ENCODE measurements at places on chromosomes 5 and 9.

DNA sequence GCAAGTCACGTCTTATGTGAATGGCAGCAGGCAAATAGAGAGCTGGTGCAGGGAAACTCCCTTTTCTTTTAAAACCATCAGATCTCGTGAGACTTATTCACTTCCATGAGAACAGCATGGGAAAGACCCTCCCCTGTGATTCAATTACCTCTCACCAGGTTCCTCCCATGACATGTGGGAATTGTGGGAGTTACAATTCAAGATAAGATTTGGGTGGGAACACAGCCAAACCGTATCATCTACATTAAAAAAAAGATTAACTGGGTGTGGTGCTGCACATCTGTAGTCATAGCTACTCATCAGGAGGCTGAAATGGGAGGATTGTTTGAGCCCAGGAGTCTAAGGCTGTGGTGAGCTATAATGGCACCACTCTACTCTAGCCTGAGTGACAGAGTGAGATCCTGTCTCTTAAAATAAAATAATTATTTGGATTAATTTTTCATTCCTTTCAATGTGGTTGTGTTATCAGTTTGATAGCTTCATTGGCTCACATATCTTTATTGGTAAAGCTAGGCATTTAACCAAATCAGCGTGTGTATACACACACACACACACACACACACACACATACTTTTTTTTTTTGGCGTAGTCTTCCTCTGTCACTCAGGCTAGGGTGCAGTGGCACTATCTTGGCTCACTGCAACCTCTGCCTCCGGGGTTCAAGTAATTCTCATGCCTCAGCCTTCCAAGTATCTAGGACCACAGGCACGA, 21.8 kb downstream of the DENND4C start:
- peak; percentile 38 for DNase-seq

DNA sequence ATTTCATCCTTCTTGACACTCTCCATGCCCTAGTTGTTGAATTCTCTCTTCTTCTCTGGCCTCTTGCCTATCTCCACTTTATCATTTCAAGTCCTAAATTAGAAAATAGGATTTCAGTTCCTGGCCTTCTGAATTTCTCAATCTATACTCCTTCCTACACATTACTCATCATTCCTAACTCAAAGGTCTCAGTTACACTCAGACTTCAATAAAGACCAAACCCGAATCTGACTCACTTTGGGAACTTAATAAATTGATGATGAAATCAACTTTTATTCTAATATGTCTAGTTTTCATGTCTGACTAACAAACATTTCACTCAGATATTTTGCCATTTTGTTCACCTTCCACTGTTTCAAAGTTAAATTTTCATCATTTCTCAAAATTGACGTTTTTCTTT, 113.6 kb upstream of the TSLP start:
- DNase-seq, result no peak

DNA sequence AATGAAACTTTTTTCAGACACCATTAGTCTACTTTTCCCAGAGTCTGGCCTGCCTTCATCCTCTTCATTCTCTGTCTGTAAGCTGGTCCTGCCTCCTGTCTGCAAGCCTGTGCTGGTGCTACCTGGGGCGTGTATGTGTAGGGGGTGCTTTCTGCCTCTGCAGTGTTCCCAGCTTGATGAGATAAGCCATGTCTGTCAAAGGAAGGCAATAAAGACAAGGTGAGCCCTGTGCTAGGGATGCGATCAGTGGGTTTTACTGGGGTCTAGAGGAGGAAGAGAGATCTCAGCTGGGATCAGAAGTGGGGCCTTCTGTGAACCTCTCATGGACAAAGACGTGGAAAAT, 78.0 kb upstream of the TGFBR1 start:
- no peak for DNase-seq

DNA sequence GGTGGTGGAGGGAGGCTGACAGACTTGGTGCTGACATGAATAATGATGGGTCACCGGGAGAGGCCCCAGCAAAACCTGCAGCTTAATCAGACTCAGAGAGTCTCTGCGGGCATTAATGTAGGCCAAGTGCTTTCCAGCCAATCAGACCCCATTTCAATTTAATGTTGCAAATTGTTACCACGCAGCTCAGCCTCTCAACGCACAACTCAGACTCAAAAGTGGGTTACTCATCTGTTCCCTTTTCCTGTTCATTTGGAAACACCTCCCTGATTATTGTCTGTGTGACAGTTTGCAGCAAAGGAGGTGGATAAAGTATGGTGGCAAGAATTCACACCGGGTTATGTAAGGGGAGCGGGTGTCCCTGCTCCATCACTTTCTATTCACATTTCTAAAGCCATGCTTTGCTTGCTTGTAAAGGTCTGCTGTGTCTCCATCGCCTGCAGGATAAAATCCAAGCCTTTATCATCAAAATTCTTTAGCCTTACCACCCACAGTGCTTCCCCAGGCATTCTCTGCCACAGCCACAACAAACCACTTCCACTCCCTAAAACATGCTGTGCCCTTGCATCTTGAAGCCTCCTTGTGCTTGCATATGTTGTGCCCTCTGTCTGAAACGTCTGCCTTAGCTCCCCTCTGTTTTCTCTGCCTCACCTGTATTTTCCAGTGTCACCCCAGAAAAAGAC, 156.5 kb downstream of the ASTN2 start:
- DNase-seq, result no peak

DNA sequence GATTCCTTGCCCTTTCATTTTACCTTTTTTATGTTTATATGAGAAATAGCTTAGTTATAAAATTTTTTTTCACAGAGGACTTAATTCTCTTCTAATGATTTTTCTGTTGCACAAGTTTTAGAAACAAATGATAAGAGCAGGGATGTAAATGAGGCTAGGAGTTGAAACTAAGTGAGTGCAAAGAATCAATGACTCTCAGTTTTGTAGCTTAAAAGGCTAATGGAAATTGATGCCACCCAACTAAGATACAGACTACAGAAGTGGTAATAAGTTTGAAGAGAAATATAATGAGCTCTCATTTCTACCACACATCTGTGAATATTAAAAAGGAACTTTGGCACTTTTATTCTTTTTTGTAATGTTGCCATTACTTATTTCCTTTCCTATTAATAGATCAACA, 105.1 kb downstream of the LURAP1L start:
- no peak for DNase-seq

GRCh38 chr9:13049223-13049622, 230.3 kb downstream of the MPDZ start:
- DNase-seq, result no peak

DNA sequence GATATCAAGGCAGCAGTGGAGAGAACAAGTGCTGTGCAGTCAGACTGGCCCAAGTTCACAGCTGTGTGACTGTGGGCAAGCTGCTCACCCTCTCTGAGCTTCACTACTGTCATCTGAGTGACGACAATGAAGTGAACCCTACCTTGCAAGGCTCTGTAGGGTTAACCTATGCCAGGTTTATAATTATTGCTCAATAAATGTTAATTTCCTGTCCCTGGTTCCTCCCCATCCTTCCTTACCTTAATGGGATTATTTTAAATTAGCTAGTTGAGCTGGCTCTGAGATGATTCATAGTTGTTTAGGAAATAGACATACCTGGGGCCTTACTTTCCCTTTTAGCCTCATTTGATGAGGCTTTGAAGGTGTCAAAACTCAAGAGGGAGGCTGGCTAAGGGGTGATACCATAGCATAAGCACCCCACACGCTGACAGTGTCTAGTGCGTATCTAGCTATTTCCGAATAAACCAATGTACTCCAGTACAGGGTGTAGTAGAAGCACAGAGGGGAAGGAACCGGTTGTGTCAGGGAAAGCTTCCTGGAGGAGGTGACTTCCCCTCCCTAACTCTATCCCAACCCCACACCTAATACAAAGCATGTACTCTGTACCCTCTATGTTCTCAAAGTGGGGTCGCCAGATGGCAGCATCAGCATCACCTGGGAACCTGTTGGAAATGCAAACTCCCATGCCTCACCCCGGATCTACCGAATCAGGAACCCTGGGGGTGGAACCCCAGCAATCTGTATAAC, 63.3 kb upstream of the SLC25A51 start:
- DNase-seq, result no peak

DNA sequence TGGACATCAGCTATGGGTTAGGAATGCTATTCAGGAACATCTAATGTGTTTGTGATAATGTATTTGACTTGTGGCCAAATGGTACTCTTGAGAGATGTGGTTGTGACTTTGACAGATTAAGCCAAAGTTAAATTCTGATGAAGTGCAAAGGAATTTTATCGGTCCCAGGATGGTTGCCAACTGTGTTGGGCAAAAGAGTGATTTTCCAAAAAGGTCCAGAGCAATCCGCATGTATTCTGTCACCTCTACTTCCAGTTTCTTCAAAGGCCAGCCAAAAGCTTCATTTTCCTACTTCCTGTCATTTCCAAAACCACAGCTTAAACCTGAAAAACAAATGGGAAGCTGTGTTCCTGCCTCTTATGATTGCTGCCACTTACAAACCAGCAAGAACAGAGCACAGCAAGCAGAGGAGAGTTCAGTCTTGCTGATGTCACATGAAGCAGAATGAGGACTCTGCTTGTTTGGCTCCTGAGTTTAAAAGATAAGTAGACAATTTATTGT, 59.8 kb downstream of the MARCHF3 start:
- DNase-seq, result peak; percentile 5

GRCh38 chr9:133949486-133950061, 42.5 kb downstream of the VAV2 start:
- no peak for DNase-seq

DNA sequence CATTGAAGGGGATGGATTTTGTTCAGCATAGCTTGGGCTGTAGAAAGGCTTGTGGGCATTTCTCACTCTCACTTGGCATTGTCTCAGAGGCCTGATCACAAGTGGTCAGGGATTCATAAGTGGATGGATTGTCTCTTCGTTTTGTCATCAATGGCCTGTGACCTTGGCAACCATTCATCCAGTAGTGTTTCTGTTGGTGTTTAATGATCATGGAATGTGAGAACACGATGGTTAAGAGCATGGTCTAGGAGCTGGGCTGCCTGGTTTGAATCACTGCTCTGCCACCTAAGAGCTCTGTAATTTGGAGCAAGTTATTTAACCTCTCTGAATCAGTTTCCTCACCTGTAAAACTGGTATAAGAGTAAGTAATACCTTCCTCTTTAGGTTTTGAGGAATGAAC, 430.1 kb upstream of the MEF2C start:
- no peak for DNase-seq

- DNase-seq, result peak; percentile 54
Observed at GRCh38 chr5:16521521-16522483, 56.2 kb upstream of the ZNF622 start.

DNA sequence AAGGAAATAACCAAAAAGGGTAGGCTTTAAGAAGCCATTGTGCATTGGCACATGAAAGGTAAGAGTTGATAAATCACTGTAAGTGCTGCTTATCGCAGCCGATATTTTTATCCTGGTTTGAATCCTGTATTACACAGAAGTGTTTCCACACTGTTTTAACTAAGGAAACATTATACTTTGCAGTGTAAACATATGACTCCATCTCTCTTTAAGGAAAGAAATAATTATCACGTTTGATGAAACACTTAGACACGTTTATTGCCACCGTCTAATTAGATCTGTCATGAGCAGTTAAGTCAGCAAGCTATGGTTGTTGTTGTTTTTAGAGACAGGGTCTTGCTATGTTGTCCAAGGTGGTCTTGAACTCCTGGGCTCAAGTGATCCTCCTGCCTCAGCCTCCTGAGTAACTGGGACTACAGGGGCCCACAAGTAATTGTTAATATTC, 85.7 kb upstream of the TNFAIP8 start:
- no peak for DNase-seq

GRCh38 chr9:108278341-108278740, 577.4 kb downstream of the ACTL7B start:
- no peak for DNase-seq

- no peak for DNase-seq
Observed at GRCh38 chr9:97591535-97591934, 41.6 kb downstream of the TSTD2 start.

- no peak for DNase-seq
Observed at GRCh38 chr9:2623288-2624050, 1.9 kb downstream of the VLDLR start.

DNA sequence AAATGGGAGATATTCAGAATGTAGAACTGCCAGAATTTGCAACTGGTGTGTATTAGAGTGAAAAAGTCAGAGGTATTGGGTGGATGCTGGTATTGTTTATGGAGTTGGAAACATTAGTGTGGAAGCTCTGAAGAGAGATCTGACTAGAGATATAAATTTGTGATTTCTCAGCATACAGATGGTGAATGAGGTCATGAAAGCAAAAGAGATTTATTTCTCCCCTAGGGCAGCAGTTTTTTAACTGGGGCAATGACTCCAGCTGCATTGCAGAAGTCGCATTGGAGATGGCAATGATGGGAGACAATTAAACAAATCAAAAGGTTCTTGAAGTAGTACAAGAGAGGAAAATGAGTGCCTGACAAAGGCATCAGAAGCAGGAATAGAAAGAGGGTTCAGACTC, 64.9 kb downstream of the CETN3 start:
- no peak for DNase-seq

DNA sequence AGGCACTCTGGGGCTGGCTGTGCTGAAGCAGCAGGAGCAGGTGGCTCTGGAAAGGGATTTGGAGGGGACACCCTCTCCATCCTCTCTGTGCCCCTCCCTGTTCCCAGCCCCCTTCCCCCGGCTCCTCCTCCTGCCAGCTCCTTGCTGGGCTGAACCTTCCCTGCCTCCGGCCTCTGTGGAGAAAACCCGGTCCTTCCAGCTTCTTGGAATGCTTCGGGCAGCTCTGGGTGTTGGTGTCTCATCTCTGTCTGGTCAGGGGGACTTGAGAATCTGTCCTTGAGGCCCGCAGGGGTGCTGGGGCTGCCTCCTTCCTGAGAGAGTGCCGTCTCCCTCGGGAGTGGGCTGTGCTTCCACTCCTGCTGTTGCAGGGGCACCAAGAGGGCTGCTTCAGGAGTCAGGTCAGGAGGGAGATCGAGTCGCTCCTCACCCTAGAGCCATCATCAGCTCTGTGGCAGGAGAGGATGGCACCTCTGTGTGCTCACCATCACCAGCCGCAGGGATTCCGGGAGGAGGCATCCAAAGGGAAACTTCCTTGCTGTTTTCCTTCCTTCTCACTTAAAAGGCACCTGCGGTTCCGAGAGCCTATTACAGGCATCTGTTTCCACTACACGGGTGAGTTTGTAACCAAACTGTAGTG, 30.6 kb downstream of the NDUFS6 start:
- no peak for DNase-seq

- DNase-seq, result no peak
Observed at GRCh38 chr9:82354279-82354659, 365.7 kb downstream of the SPATA31D1 start.

Measured in OCI-M1 (cell line).